Dermis blood vessel endothelial cell (primary cell): ENCODE measurements at places on chromosomes 7 and 10.
A peak's percentile ranks its signal among the peaks of the same experiment; 100 is the strongest.

- DNase-seq = no peak
These were observed 292.9 kb upstream of the ZMIZ1 start for GRCh38 chr10:78775891-78776290.

- no peak for DNase-seq
These were observed 281.4 kb upstream of the TAC1 start for GRCh38 chr7:97450516-97450915.

- DNase-seq = peak; percentile 4
These were observed 188.0 kb downstream of the GRID1 start for GRCh38 chr10:86178401-86179152.

- DNase-seq = no peak
These were observed 844.3 kb downstream of the CNTNAP2 start for GRCh38 chr7:146960773-146961391.

DNA sequence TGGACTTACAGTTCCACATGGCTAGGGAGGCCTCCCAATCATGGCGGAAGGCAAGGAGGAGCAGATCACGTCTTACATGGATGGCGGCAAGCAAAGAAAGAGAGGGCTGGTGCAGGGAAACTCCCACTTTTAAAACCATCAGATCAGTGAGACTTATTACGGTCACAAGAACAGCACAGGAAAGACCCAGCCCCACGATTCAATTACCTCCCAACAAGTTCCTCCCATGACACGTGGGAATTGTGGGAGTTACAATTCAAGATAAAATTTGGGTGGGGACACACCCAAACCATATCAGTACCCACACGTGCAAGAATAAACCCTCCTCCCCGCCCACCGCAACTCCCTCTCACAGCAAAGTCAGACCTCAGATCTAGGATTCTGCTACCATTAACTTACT lies 4.5 kb upstream of the AIFM2 start:
- DNase-seq = no peak

DNA sequence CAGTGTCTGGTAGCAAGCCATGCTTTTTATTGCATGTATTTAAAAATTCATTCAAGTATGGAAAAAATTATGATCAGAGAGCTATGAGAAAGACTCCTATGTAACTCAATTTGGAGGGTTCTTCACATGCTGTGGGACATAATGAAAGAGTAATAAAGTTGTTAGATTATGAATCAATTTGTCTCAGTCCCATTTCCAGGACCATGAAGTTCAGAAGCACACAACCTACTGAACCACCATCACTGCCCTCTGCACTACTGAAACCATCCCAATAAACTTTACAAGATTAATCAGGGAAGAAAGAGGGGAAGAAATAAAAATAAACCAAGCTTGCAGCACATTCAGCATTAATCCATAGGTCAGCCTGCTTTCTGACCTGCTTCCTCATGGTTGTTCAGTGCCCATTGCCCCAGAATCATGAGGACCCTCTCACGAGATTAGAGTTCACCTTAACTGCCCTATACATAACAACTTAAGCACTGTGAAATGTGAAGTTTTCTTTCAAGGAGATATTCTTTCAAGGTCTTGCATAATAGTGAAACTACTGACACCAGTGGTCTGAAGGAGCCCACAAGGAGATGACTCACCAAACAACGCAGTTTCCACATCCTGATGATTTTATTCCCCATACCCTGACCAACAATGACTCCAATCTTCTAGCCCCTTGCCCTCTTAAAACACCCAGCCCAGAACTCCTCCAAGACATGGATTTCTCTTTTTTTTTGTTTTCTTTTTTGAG lies 171.5 kb upstream of the ADCY1 start:
- no peak for DNase-seq

DNA sequence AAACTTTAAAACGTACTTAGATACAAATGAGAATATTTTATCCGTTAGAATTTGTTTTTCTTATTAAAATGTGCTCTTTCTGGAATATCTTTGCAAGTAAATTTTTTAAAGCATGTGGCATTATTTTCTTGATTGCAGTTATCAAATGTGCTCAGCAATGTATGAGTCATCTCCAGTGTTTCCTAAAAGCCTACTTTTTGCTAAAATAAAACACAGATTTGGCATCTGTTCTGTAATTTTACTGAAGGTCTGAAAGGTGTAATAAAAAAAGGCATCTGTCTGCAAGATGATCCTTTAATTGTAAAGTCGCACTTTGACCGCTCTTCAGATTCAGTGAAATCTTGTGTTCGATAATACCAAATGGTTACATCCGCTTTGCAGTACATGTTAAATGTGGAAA lies 3.4 kb downstream of the GNAT3 start:
- peak; percentile 13 for DNase-seq

- no peak for DNase-seq
These were observed 47.1 kb upstream of the UBN2 start for GRCh38 chr7:139183878-139184338.

DNA sequence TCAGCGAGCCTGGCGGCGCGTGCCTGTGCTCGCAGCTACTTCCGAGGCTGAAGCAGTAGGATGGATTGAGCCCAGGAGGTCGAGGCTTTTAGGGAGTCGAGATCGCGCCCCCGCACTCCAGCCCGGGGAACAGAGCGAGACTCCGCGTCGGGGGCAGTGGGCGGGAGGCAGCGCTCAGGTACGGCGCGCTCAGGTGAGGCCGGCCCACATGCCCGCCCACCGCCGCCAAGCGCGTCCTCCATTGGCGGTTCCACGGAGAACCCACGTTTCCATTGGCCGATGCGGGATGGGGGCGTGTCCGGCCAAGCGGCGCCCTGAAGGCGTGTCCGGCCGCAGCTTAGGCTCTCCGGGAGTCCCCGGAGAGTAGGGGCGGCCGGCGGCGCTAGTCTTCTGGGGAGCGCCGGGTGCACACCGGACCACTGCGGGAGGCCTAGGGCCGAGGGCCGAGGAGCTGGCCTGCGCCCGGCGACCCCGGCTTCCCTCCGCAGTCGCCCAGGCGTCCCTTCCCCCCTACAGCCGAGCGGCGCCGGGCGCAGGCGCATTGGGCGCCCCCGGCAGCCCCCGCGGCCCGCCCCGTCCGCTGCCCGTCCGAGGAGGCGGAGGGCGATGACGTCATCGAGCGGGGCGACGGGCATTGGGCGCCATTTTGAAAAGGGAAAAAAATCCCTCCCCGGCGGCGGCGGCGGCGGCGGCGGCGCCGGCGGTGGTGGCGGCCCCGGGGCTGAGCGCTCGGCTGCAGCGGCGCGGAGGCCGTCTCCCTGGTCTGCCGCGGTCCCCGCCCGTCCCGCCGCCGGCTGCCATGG lies at the start of gene PPP2R2D:
PPP2R2D (plus strand) TSS at position 659 of the 803 bp plus-strand sequence; CDS start at position 800, 141 bp downstream.
- peak; percentile 94 for DNase-seq

DNA sequence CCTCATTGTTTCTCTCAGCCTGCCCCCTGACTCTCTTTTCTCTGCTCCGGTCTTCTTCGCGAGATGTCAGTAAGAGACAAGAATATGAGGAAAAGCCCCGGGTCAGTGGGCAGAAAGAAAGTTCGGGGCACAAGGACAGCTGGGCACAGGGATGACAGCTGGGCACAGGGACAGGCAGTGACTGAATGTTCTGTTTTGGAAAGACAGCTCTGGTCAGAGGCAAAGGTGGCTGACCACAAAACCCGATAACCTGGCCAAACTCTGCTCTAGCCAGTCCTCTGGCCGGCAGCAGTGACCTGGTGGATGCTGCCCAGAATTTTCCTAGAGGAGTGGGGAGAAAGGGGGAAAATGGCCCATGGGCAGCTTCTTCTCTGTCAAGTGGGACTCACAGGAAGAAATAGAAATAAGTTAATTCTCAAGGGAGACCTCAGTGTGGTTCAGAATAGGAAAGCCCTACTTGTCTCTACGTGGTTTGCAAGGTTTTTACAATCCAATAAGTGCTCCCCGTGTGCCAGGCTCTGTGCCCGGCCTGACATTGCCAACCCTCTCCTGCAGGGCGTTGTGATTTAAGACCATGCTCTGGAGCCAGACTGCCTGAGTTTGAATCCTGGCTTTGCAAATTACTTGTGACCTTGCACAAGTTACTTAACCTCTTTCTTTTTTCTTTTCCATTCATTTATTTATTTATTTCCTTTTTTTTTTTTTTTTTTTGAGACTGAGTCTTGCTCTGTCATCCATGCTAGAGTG lies 110.6 kb upstream of the ZNF716 start:
- DNase-seq = no peak

DNA sequence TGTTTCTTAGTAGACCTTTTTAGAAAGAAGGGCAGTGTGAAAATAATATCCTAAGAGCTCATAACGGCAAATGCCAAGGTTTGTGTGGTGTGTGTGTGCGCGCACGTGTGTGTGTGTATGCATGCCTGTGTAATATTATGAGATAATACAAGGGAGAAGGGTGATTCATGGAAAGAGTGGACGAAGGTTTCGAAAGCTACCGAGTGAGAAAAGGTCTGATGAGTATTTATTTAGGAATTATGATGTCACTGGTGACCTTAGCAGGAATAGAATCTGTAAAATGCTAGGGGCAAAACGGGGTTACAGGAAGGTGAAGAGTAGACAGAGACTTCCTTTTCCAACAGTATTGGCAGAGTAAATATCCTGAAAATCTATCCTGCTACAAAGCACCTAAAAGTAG lies 107.3 kb downstream of the AHR start:
- peak; percentile 84 for DNase-seq

DNA sequence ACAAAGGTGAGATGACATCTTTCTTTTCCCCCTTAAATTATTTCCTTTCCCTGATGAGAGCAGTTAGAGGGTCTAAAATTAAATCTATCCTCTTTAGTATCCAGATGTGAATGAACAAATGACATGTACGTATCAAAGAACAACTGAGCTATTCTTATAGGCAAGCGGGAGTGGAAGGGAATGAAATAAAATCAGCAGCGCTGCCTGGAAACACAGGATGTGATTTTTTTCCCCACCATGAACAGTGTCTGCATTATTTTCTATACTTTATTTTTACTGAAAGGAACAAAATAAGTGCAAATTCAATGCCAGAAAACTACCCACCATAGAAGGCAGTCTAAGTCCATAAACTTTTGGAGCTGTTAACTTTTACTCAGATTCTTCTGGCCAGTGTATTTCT lies 40.6 kb downstream of the SLC26A4 start:
- peak; percentile 43 for DNase-seq

GRCh38 chr7:113921363-113921762 lies 2.6 kb upstream of the PPP1R3A start:
- DNase-seq = no peak

DNA sequence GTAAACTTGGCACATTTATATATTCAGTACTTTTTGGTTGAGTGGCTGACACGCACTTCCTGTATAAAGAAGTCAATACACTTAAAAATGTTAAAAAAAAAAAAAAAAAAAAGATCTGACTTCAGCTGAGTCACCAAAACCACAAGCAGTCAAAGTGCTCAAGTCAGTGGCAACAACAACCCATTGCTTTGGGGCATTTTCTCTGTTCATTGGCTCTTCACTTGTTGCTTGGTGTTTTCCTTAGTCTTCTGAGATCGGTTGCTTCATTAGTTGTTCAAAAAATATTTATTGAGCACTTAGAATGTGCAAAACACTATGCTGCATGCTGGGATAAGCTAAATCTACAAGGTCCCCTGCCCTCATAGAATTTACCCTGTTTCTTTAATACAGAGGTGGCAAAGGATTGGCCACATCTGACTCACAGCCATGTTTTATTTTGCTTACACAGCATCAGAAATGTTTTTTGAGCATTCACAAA lies 63.7 kb downstream of the ZNRF2 start:
- peak; percentile 71 for DNase-seq

GRCh38 chr7:55026867-55027490 lies 8.2 kb downstream of the EGFR start:
- DNase-seq = no peak

- no peak for DNase-seq
These were observed 815 bp downstream of the NEUROG3 start for GRCh38 chr10:69572159-69573055.

DNA sequence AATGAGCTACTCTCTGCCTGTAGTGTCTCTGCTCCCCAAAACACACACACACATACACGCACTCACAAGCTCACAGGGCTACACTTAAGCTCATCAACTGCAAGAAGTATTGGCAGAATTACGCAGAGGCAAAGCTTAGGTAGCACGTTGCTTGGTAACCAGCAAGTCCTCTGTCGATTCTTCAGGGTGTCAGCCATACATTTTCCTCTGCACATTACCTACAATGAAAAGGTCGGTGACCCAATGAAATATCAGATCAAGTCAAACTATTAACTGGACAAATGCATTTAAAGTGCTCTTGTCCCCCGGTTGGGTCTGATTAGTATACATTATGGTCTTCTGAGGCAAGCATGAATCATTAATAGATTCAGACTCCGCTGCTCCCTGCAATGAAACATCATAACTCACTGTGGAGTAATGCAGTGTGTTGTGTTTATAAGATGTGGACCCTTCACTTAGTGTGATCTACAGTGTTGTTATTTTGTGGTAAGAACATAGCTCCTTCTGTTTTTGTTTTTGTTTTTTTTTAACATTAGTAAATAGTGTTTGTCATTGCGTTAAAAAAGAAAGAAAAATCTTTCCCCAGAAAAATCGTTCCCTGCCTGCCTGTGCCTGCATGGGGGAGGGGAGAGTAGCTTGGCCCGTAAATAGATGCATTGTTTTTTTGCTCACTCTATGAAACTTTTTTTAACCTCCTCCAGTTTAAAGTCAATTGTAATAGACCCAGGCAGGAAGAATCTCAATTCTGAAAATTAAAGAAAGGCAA lies 325.5 kb downstream of the SFMBT2 start:
- DNase-seq = no peak

DNA sequence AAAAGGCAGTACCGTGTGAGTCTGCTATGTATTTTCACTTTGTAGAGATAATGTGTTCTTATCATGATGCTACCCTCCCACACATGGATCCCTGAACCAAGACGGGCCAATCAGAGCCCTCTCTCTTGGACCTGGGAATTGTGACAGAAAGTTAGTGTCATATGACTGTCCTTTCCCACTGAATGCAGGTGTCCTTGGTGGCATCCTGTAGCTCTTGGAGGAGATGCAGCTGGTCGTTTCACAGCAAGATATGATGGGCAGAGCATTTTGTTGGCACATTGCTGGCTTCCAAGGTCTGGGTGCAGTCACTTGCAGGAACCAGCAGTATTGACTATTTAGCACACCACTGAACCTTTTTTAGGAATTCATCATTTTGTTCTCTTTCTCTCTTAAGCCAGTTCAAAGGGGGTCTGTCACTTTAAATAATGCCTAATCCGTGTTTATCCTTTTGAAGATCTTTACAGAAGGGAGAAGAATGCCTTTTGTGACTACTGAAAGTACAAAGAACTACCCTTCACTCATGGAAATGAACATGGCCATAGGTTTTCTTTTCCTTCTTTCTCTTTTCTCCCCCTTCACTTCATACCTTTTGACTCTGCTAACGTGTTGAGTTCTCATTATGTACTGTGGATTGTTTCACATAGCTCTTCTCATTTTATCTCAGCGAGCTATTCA lies 125.1 kb downstream of the PLXDC2 start:
- no peak for DNase-seq

DNA sequence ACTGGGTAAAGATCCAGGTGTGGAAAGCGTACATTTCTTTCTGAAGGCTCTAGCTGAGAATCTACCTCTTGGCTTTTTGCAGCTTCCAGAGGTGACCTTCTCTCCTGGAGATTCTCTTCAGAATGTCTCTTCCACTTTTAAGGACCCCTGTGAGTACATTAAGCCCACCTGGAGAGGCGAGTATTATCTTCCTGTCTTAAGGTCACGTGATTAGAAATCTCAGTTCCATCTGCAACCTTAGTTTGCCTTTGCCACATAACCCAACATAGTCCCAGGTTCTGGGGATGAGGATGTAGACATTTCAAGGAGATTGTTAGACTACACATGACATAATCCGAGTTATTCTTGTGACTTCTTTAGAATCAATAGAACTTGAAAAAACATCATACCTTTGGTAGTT lies 665.5 kb upstream of the POM121L12 start:
- DNase-seq = no peak
